ENCODE measurements at places on chromosomes 1 and 21.

DNA sequence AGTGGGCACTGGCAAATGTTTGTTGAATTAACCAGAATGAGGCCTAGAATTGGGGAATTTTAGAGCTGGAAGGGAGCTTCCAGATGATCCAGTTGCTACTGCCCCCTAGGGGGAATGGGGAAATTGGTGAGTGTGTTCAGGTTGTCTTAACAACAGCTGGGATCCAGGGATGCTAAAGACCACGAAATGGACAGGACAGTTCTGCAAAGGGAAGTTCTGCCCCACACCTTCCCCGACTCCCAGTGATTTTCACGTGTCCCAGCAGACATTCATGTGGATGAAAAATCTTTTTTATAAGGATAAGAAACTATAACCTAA, 33.9 kb downstream of the TRIM62 start:
- ATAC-seq = no peak

DNA sequence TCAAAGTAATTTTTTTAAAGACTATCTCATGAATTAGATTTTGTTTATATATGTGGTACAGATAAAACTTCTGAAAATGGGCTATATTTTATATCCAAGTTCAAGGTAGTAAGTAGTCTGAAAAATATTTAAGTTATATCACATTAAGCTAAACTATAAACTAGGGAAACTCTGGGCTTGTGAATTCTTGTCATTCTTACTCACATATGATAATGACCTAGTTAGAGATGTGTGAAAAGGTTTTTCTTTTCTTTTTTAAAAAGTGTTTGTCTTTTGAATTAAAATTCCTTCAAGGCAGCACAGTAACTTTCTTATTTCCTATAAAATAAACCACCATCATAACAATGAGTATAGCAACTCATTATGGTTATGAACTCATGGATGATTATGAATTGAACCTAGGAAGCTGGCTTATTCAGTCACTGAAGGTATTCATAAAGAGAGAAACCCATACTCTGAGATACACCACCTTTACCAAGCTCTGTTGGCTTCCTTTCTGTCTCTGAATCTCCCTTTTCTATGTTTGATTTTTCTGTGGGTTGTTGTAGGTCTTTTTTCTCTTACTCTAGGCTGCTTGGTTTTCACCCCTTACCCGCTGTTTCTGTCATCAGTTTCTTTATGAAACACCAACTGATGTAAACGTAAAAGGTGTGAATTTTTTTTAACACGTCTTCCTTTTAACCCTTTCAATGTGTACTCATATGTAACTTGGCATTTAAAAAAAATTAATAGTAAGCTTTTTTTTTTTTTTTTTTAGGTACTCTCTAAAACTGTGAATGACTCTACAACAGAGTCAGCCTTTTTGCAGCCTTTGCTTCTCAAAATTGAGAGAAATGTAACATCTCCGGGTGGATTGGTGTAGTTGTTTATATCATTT, 25.2 kb downstream of the IL12RB2 start:
- no peak for ATAC-seq

- no peak for ATAC-seq
Measured at GRCh38 chr1:25522031-25522655, 21.3 kb upstream of the LDLRAP1 start.

DNA sequence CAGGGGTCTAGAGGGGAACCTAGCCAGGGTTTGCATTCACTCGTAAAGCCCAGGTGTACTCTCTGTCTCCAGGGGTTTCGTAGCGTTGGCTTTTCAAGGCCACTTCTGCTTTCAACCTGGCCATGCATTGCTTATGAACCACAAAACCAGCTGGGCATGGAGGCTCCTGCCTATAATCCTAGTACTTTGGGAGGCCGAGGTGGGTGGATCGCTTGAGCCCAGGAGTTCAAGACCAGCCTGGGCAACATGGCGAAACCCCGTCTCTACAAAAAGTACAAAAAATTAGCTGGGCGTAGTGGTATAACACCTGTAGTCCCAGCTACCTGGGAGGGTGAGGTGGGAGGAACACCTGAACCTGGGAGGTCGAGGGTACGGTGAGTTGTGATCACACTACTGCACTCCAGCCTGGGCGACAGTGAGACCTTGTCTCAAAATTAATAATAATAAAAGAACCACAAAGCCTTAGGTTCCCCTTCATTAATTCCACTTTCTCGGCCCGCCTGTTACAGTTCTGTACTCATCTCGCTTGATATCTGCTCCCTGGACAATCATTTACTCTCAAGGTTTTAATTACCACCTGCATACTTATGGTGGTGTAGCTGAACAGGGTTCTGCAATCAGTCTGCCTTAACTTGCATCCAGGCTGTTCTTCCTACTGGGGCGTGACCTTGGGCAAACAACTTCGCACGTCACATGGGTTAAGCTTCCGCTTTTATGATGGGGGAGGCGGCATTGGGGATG, 6.1 kb downstream of the SLC16A4 start:
- ATAC-seq = no peak

DNA sequence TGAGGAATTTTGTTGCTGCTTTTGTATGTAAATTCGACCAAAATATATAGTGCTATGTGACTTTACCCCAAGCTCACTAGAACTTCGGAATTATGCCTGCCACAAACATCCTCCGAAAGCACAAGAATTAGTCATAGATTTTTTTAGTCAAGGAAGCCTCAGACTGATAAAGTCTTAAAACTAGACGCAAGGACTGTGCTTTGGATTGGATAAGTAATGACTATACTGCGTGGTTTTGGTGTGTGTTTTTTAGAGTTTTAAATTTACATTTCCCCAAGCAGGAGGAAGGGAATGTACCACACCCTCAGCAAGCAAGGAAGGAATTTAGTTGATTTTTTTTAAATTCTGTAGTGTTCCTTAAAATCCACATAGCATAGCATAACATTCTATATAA, 10.3 kb downstream of the WLS start:
- ATAC-seq = no peak

- peak; percentile 97 for ATAC-seq
Measured at GRCh38 chr1:182962554-182963115, 9.7 kb upstream of the SHCBP1L start.

DNA sequence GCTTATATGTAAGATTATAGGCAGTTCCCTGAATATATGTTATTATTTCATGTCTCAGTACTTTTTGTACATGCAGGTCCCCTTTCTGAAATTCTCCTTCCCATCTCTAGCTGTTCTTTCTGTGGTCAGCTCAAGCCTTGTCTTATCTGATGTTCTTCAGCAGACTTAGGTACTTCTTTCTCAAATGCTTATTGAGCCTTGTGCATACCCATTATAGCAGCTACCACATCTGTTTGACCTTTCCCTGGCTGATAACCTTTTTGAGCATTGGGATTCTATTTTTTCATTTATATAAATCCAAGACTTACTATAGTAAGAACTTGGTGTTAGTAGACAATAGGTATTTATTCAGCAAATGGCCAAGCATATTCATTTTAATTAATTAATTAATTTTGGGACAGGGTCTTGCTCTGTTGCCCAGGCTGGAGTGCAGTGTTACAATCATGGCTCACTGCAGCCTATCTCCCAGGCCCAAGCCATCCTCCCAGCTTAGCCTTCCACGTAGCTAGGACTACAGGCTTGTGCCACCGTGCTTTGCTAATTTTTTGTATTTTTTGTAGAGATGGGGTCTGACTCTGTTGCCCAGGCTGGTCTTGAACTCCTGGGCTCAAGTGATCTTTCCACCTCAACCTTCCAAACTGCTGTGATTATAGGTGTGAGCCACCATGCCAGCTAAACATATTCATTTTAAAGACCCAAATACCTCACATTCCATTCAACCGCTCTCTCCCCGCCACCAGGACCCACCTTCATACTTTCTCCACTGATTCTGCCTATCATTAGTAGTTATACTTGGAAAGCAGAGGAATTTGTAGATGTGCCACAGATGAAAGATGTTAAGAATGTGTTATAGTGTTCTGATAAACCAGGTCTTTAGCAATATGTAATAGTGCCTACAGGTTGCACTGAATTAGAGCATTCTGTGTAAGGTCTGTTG, 16.7 kb downstream of the TIPRL start:
- no peak for ATAC-seq

GRCh38 chr1:223645903-223646302, 19.6 kb downstream of the CAPN8 start:
- ATAC-seq = no peak

DNA sequence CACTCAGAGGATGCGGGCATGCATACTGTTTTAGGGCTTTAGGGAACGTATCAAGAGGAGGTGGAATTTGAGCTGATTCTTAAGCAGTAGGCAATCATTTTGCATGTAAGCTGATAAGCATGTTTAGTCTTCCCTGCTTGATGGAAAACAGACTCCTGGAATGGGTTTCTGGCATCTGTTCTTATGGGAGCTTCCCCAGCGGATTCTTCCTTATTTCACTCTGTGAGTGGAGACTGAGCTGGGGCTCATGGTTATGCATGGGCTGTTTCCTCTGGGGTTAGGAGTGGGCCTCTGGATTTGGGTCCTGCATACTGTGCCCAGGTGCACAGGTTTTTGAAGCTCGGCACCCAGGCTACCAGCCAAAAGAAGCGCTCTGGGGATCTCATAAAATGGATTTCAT, 93.4 kb downstream of the DIRAS3 start:
- ATAC-seq = no peak

DNA sequence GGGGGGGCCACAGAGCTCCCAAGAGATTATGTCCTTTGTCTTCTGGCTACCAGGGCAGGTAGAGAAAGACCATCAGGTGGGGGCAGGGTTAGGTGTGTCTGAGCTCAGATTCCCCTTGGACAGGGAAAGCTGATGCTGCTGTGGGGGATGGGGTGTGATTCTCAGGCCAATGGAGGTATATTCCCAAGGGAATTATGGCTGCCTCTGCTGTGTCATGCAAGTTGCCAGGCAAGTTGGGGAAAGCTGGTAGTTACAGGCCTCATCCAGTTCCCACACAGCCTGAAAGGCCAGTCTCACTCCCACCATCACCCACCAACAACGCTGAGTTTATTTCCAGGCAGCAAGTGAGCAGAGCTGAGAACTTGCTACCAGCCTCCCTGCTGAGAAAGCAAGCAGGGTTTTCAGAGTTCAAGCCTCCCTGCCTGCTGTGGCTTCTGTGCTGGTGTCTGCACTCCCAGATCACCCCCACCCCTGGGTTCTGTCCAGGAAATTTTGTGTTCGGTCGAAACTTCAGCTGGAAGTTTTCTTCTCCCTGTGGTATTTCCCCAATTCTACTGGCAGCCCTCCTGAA, 21.3 kb downstream of the IFI16 start:
- ATAC-seq = no peak

GRCh38 chr1:234612352-234613127, 2.6 kb upstream of the IRF2BP2 start:
- ATAC-seq = peak; percentile 40

DNA sequence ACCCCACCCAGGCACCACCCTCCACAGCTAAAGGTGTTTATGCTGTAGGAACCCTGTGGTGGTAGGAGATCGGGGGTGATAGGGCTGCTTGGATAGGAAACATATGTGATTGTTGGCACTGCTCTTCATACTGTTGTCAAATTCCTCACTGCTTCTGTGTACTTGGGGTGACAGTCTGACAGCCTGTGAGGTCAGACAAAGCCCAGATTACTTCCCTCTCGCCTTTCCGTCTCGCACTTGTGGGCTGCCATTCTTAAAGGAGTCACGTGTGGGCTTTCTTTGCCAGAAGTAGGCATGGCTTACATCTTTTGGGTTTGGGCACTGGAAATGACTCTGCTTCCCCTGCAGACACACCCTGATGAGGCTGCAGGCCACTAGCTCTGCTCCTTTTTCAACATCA, 363.8 kb downstream of the DISC1 start:
- peak; percentile 60 for ATAC-seq

DNA sequence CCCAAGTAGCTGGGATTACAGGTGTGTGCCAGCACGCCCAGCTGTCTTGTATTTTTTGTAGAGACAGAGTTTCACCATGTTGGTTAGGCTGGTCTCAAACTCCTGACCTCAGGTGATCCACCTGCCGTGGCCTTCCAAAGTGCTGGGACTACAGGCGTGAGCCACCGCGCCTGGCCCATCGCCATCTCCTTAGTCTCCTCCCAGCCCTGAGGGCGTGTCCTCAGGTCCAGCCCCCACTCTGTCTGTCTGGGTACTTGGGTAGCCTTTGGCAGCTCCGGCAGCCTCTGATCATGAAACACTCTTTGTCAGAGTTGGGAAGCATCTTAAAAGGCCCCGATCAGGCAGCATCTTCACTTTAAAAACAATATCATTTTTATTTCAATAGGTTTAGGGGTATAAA, 90.3 kb upstream of the DISP3 start:
- ATAC-seq = no peak

- ATAC-seq = peak; percentile 70
Measured at GRCh38 chr1:192907545-192908243, 98.9 kb downstream of the RGS2 start.

GRCh38 chr21:36015045-36015444, 45.3 kb downstream of the SETD4 start:
- no peak for ATAC-seq

- ATAC-seq = no peak
Measured at GRCh38 chr1:4612991-4613390, 41.4 kb upstream of the AJAP1 start.

GRCh38 chr1:19338323-19338762, 26.2 kb downstream of the SLC66A1 start:
- ATAC-seq = no peak

GRCh38 chr1:182126272-182126800, 64.8 kb upstream of the ZNF648 start:
- no peak for ATAC-seq

DNA sequence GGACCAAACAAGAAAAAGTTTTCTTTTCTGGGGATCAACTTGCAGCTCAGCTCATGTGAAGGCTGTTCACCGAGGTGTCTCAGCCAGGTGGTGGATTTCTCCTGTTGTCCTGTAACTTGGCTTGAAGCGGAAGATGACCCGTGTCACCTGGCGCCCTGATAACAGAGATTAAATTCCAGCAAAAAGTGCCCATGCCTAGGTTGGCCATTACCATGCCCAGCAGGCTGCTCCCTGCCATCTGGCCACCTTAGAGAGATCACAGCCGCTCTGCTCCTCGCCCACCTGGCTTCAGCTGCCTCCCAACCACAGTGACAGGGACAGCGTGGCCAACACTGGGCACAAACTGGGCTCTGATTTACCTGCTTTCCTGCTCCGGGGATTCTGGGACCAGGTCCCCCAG, 149.5 kb downstream of the ZBTB18 start:
- no peak for ATAC-seq

DNA sequence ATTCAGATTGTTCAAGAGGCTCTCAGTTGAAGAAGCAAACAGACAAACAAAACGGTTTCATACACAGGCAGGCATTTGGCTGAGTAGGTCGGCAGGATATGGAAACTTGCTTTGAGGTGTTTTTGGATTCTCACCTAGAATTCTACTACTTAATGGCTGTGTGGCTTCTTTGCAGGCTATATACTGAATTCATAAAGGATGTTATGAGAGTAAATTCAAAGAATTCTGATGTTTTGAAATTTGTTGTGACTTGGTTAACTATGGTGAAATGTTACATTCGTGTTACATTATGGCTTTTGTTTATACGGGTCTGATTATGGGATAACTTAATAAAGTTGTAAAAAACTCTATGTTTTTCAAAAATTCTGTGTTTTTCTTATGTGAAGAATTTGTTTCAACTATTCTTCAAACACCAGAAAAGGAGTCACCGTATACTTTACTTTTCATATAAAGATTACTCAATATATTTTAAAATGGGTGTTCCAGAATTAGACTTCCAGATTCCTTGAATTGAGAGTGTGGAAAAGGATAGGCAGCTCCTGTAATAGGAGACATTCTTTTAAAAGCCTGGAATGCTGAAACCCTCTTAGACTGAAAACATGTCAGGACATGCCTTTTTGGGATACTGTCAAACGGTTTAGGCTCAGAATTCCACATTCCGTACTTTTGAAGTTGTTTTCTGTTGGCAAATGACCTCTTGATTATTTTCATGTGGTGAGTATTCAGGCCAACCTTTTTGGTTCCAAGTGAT, 8.2 kb upstream of the IRF2BP2 start:
- peak; percentile 48 for ATAC-seq
